ENCODE measurements at places on chromosomes 7 and 10.

GRCh38 chr7:12737373-12737772 lies 49.9 kb downstream of the ARL4A start:
- DNase-seq: no peak

DNA sequence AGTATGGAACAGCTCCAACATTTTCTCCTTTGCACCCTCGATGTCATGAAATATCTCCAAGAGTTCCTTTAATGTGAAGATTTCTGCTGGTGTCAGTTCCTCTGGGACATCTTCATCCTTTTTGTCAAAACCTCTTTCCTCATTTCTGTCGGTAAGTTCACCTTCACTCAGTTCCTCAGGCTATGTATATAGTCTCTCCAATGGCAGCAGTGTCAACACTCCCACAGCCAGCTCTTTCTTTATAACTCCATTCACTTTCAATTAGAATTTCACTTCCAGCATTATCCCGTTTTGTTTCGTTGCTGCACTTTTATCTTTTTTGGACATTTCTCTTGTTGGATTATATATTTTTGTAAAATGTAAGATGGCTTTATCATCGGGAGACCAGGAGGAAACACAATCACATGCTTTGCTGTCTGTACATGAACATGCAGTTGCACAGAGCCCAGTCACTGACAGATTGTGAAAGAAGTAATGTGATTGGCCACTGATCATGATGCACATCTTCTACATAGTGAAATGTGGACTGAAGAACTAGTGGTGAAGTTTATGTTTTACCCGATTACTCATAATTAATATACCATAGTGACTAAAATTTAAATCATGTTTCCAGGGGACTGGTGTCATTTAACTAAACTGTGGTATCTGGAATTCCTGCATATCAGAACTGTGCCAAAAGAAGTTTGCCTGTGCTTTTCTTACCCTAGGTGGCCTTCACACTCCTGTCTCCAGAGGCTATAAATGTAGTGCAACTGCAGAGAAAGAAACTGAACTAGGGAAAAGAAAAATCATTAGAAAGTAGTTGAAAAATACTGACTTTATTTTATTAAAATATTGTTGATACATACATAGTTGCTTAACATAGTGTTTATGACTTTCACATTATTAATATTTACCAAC lies 289.6 kb downstream of the PPP1R3A start:
- no peak for DNase-seq

DNA sequence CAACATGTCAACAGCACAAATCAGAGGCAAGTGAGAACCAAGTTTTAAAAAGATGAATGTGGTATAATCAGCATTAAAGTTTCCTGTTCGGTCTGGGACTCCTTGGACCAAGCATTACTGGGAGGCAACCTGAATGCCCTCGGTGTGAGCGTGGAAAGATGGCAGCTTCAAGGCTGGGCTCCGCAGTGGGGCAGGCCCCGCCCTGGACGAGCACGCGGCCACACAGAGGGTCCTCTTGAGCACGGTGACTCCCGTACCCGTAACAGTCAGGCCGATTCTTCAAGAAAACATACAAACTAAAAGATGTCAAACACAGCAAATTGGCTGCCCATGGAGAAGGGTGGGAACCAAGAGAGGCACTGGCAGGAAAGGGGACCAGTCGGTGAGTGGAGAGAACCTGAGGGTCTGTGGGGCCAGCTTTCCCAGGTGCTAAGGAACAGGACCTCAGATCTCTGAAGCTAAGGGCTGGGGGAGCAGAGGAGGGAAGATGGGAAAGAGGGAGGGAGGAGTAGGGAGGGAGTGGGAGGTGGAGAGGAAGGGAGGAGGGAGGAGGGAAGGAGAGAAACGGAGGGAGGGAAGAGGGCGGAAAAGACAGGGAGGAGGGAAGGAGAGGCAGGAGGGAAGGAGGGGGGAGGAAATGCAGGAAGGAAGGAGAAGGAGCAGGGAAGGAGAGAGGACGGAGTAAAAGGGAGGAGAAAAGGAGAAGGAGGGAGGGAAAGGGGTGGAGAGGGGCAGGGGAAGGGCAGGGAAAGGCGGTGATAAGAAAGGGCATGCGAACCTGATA lies 71.2 kb upstream of the FAM20C start:
- DNase-seq: no peak

DNA sequence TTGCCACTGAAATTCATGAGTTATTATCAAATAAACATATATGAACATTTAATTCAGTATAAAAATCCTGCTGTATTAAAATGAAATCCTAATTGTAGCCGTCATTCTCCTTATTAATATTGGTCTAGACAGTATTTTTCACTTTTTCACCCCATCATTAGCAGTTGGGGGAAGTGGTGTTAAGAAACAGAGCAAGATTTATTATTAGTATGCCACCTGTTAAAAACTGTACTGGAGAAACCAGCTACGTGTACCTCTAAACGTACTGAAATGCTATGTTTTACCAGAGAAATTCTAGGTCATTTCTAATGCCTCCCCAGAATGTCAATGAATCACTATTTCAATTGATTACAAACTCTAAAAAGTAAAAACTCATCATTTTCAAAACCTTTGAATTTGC lies 9.8 kb upstream of the ZNRF2 start:
- no peak for DNase-seq

DNA sequence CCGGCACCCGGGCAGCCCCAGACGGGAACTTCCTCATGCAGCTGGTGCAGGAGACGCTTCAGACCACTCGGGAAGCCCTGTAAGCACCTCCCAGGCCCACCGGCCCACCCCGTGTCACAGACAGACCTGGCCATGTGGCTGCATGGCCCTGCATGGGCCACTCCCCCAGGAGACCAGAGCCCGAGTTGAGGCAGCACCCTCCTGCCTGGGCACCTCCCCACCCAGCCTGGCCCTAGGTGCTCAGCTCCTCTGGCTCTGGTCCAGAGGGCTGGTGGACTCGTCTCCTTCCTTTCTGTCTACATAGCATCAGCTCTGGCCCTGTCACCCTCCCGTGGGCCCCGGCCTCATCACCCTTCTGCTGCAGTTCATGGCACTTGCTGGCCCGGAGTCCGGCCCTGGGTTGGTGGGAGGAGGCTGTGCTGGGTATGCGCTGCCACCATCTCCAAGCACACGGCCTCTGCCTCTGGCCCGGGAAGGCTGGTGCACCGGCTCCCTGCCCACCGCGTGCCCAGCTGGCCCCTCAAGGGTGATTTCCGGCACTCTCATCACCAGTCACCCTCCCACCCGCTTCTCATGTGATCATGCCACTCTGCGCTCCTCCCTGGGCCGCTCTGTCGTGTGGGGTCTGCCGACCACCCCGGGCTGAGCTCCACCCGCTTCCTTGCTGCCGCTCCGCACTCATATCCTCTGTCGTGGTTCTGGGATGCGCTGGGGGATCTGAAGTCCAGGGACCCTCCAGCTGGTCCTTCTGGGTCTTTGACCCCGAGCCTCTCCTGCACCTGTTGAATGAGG lies 53.1 kb upstream of the DPYSL4 start:
- no peak for DNase-seq

GRCh38 chr10:44864637-44865288 lies 46.4 kb upstream of the TMEM72 start:
- DNase-seq: peak; percentile 87

- no peak for DNase-seq
Observed at GRCh38 chr10:44102726-44103255, 282.1 kb downstream of the CXCL12 start.

DNA sequence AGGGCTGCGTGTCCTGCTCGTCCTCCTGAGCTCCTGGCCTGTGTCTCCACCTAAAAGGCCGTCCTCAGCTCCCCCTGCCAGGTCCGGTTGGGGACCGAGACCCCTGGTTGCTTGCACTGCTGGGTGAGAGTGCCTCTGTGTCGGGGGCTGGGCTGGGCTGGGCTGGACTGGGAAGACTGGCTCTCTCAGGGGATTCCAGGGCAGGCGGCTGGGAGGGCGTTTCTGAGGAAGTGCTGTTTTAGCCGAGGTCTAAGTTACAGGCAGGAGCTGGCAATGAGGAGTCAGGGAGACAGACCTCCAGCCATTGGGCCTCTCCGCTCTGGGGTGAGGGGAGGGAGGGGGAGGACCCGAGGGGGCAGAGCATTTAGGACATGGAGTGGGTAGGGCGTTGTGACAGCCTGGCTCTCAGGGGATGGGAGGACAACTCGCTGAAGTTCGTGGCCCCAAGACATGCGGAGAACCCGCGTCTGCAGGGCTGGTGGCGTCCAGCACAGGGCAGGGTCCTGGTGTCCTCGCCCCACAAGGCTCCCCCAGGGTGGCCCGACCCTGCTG lies 20.9 kb downstream of the FOXK1 start:
- DNase-seq: no peak

- DNase-seq: no peak
Observed at GRCh38 chr7:25075459-25075858, 49.6 kb downstream of the CYCS start.

DNA sequence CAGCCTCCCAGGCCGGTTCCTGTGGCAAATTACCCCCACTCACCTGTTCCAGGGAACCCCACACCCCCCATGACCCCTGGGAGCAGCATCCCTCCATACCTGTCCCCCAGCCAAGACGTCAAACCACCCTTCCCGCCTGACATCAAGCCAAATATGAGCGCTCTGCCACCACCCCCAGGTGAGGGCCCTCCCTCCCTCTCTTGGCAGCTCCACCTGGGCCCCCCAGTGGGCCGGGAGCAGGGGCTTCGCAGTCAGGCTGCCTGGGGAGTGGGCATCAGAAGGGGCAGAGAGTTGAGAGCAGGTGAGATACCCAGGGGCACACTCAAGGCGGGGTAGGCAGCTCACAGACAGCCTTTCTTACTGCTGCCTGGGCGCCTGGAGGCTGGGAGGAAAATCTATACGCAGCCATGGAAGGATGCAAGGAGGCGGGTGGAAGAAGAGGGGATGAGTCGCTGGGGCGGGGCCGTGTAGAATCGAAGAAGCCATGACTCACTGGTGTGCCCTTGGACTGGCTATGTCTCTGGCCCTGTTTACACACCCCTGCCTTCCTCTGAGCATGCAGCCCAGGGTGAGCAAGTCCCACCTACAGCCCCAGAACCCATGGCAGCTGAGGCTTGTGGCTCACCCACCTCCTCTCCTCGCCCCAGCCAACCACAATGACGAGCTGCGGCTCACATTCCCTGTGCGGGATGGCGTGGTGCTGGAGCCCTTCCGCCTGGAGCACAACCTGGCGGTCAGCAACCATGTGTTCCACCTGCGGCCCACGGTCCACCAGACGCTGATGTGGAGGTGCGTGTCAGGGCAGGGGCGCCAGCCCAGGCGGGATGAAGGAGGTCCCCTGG lies 48.6 kb upstream of the PPIF start:
- DNase-seq: no peak

DNA sequence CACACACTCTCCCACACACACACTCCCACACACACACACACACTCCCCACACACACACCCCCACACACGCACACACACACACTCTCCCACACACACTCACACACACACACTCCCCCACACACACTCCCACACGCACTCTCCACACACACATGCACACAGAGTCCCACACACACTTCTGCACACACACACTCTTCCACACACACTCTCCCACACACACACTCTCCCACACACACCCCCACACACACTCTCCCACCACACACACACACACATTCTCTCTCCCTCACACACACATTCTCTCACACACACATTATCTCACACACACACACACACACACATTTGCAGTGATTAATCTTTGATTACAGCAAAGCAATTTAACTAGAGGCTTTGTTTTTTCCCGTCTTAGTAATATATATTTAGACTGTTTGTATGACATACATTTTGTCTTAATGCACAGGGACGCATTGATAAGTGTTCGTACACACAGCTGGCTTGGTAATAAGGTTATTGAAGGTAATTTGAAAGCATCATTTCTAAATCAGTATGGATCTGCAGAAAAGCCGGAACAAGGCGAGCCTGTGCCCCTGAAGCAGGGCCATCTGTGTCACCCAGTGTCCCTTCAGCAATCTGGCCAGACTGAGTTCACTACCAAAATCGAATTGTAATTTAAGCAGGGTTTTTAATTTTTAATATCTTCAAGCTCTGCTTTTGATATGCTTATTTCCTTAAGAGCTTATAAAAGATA lies 69.9 kb upstream of the SH2B2 start:
- no peak for DNase-seq

- no peak for DNase-seq
Observed at GRCh38 chr7:36484265-36484664, 94.6 kb downstream of the ANLN start.

- no peak for DNase-seq
Observed at GRCh38 chr10:84424731-84425167, 96.4 kb downstream of the CCSER2 start.

DNA sequence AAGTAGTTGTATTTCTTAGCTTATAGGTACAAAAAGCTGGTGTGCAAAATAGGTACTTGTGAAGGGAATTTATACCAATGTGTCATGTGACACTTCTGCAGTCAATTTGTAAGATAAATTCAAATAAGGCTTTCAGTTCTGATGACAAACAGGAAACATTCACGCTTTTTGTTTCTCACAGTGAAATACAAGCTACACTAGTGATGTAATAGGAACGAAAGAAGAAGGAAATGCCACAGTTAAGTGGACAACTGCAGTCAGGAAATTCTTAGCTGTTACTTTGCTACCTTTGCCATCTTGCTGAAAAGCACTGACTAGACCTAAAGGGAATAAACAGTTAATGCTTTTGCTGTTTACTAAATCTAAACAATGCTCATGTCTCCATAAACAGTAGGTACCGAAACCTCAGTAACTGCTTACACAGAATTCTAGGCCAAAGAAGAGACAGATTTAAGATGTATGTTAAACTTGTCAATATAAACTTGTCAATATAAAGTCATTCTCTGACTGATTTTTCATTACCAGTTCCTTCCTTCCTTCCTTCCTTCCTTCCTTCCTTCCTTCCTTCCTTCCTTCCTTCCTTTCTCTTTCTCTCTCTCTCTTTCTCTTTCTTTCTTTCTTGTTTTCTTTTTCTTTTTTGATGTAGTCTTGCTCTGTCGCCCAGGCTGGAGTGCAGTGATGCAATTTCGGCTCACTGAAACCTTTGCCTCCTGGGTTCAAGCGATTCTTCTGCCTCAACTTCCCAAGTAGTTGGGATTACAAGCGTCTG lies 10.1 kb downstream of the OTUD1 start:
- DNase-seq: no peak

DNA sequence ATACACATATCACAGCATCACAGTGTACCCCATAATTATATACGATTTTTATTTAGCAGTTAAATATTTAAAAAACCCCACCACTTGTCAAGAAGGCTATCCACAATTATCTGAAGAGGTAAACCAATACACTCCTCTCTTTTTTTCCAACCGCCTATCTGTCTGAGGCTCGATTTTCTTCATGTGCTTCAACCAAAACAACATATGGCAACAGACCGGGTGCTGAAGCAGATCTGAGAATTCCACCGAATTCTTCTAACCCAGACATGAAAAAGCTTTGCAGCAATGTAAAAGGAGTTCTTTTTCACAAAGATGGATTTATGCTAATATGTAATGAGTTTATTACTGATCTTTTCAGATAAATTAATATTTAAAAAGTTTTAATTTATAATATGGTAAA lies 132.4 kb upstream of the RHEB start:
- DNase-seq: no peak

- no peak for DNase-seq
Observed at GRCh38 chr7:148276314-148277041, 314.1 kb upstream of the C7orf33 start.
